Smooth muscle cell of the brain vasculature (primary cell): ENCODE measurements at places on chromosomes 12 and 14.

GRCh38 chr12:49332441-49332861 is 4.5 kb downstream of the C1QL4 start:
- no peak for DNase-seq

- no peak for DNase-seq
Measured at GRCh38 chr12:109273354-109273753, 35.7 kb downstream of the FOXN4 start.

- no peak for DNase-seq
Measured at GRCh38 chr12:104957719-104958000, 430 bp downstream of the SLC41A2 start.

DNA sequence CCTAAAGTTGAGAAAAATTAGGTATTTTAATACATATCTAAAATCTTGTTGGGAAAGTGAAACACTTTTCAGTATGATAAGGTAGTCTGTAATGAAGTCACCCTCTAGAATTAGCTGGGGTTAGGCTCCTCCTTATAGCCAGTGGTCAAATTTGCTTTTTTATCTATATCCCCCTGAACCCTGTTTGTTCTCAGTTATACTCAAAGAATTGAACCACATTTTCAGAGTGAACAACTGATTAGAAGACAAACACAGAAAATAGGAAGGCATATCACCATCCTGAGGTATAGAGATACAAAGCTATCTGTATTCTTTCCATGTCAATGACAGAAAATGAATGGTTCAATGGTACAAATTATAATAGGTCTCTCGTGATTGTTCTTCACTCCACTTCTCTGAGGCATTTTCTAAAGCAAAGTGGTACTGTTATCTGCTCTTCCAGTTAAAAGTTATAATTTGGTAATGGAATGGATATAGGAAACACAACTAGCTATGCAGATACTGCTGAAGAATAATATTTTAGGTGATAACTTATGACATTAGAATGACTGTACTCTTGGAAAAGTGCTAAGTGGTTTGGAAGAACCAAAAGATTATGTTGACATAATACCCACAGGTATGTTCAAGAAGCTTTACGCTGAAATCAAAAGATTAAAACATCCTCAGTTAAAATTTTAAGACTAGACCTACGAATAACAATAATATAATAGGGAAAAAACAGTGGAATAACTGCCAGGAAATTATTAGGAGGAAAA is 27.6 kb downstream of the WASHC3 start:
- DNase-seq: no peak

- no peak for DNase-seq
Measured at GRCh38 chr12:124578445-124578844, 11.0 kb upstream of the NCOR2 start.

DNA sequence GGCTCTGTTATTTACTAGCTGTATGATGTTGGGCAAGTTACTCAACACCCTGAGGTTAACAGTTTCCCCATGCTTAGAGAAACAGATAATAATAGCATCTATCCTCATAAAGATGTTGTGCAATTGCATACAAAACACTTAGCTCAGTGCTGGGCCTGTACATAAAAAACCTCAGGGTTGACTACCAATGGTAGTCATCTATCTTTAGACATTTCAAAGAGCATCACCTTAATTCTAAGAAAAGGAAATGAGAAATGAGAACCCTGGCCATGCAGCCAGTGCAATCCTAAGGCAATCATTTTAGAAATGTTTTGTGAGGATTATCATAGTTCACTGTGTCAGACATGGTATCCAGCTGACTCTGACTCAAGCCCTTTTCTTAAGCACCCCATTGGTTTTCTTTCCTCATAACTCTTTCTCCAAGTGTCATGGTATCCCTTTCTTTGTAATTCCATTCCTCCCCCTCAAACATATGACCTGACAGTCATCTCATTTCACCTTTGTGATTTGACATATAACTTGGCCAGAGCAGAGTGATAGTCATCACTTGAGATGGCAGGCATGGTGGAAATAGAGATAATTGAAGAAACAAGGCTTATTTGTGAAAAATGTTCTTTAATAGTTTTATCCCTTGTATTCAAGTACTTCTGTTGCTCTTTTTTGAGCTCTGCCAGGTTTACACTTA is 29.5 kb upstream of the OSBPL8 start:
- no peak for DNase-seq

DNA sequence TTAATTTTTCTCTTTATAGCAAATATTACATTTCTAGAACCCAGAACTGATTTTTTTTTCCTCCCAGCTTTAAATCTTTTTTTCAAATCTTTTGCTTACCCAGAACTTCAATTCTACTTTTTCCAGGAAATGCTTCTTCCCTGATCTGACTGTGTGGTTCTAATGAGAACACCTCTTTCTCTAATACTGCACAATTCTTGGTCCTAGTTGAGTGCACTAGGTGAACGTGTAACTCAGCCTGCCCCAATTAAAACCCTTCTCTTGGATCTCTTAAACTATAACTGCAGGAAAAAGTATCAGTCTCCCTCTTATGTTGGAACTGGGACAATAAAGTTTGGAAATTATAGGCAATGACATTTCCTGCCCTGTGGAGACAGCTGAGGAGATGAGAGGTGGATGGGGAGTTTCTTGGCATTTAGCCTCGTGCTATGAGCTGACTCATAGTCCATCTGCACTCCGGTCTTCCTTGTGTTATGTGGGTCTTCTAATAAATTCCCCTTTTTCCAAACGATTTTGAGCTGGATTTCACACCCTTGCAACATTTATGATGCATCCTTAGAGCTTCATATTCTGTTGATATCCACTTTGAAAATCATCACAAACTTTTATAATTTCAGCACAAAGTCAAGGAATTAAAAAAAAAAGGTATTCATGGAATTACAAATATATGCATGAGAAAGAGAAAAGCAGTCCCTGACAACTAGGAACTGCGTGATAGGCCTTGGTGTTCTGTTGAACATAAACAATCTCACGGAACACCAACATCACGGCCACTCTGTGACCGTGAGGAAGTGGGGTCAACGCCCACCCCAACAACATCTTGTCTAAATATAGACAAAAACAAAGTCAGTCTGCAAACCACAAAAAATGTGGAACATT is 52.4 kb downstream of the BRMS1L start:
- DNase-seq: peak; percentile 65
